GM13976 (cell line): ENCODE measurements at places on chromosomes 4 and X.

DNA sequence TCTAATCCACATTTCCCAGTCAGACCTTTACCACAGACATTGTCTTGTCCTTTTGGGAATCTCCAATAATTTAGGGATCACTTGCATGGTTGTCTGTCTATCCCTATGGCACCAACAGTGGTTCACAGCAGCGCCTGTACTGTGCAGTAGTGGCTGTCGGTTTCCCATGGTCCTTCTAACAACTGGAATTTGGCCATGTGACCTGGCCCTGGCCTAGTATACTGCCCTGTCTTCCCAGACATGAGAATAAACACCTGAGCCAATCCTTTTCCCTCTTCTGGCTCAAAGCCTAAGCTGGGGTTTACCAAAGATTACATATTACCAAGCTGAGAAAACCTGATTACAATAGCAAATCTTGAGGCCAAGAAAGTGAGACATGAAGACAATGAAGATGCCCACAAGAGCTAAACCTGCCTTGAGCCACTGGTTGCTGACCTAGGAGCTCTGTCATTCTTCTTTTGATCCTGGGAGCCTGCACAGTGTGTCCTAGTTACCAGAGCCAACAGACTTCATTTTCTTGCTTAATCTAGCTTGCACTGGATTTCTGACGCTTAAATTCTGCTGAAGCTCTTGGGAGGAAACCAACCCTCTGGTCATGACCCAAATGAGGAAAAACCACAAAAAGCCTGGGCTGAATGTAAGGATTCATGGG is 92.1 kb downstream of the SCD5 start:
- DNase-seq = no peak

GRCh38 chr4:55183926-55184599 is 58.7 kb upstream of the KDR start:
- DNase-seq = no peak

DNA sequence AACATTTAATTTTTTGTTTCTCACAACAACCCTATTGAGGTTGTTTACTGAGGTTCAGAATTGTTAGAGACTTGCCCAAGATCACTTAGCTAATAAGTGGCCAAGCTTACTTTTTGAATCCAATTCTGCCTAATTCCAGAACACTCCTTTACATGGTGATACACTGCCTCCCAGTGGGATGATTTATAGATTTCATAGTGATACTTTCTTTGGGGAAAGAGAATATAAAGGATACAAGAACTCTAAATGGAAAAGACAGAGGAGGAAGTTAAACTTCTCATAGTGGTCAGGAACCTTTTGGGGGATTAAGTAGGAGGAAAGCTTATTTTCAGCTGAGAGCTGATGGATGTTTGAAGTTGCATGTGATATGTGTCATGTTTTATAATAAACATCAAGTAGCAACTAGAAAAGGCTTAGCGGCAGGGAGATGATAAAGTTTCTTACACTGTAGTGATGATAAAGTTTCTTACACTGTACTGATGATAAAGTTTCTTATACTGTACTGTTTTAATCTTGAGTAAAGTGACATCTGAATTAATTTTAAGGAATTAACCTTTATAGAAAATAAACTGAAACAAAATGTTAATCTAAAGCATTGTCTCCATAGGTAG is 15.3 kb downstream of the STAG2 start:
- DNase-seq = no peak

GRCh38 chr4:118287711-118288451 is 64.9 kb downstream of the PRSS12 start:
- DNase-seq = no peak

- DNase-seq = peak; percentile 51
Observed at GRCh38 chrX:15815779-15816437, 25.6 kb downstream of the ZRSR2 start.

- DNase-seq = no peak
Observed at GRCh38 chrX:136200466-136200865, 50.7 kb downstream of the MAP7D3 start.

DNA sequence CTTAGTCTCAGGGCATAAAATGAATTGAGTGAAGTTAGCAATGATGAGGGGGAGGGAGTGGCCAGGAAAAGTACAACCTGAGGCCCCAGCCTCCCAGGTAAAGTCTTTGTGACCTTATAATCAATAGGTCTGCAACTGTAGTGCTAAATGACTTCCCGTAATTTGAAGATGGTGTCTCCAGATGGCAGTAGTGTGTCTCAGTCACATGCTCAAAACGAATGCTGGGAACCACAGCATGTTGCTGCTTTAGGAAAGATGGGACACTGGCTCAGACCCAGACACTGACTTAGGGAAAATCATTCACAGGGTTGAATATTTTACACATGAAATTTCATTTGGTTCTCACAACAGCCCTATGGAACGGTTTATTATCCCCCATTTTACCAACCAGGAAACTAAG is 10.3 kb downstream of the SRPX2 start:
- no peak for DNase-seq

DNA sequence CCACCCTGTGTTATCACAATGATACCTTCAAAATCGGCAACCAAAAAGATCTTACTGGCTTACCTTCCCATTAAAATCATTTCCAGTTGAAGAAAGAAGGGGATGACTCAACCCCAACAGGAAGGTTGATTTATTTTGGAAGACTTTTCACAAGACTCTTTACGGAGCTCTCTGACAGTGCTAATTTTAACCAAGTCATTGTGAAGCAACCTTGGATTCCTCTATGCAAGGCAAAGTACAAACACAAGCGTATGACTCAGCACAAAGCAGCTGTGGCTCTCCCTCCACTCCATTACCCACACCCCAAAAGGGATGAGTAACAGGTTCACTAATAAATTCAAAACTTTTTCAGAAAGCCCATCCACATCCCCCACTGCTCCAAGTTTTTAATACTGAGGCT is 213.8 kb upstream of the FGF13 start:
- DNase-seq = no peak

- DNase-seq = no peak
Observed at GRCh38 chrX:9207142-9207541, 173.2 kb upstream of the FAM9B start.
